ENCODE measurements at places on chromosomes 4 and X.

GRCh38 chr4:141447761-141448160 lies 188.6 kb upstream of the IL15 start:
- no peak for DNase-seq

DNA sequence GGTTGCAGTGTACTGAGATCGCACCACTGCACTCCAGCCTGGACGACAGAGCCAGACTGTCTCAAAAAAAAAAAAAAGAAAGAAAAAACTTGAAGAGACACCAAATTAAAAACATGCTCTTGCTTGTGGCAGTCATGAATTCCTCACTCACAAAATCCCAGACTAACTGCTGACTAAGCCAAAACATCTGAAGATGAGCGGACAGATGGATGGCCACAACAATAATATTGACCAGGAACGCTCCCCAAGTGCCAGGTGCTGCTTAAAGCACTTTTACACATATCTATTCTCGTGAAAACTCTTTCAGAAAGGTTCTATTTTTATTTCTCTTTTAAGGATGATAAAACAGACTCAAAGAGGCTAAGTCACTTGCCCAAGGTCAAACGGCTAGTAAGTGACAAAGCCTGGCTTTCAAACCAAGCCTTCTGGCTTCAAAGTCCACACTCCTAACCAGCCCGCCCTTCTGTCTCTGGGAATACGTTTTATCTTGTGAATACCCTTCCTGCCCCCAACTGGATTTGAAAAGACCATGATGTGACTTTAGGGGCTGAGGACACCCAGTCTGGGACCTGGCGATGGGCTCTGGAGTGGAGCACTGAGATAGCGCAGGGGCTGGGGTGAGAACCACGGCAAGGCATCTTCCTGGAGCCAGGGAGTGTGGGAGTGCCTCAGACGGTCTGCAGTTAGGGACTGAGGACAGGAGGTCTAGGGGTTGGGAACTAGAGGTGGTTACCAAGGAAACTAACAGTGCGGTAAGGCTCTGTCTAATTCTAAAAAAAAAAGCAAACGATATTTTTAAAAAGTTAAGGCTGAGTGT lies 9.5 kb upstream of the CXCR3 start:
- no peak for DNase-seq

GRCh38 chrX:70262952-70263567 lies 3.1 kb upstream of the P2RY4 start:
- no peak for DNase-seq

DNA sequence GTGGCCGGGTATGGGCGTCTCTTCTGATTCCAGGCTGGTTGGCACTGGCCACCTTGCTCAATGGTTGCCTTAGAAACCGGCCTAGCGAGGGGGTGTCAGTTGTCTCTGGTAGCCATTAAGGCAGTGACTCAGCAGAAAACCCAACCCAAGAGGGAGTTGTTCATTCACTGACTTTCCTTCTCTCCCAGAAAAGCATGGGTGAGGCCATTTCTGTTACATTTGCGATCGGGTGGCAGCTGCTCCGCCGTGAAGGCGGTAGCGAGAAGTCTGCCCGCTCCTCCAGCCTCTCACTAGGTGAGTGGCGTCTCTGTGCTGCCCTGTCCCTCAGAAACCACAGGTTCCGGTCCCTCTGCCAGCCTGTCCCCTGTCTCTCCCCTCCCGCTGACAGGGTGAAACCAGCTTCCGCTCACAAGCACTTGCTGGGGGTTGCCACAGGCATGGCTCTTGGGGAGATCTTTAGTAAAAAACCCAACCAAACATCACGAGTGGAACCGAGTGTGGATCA lies 17.4 kb downstream of the IRAK1 start:
- DNase-seq: no peak

DNA sequence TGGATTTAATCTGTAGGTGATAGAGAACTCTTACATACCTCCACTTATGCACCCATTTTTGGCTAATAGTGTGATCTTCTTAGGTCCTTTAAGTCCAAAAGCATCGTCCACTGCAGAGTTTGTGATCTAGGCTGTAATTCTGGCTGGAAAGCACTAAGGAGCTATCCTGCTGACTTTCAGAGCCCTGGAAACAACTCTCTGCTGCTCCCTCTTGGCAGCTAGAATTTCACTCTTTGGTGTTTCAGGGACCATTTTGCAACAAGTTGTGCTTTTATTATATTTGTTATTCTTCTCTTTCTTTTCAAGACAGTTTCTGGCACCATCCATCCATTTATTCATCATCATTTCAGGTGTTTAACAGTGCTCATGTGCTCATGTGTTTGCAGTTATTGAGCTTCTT lies 130.0 kb downstream of the RBM46 start:
- DNase-seq: no peak

GRCh38 chr4:69377562-69377961 lies 97.3 kb downstream of the UGT2B28 start:
- DNase-seq: no peak

GRCh38 chrX:47278691-47279090 lies 45.9 kb downstream of the USP11 start:
- no peak for DNase-seq

DNA sequence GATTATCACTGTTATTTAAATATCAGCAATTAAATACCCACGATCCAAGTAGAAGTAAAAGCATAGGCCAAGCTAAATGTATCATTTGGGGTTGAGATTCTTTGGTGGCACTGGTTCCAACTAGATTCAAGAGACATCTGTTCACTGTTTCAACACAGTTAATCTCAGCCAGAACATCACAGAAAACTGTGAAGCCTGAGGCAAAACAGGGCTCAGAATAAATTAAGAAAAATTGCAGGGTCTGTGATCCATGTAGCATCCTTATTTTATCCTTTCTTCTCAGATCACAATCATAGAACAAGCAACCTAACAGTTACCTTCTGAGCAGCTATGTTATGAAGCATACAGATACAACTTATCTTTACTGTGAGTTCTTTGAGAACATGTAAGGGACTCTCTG lies 23.7 kb downstream of the YTHDC1 start:
- no peak for DNase-seq

DNA sequence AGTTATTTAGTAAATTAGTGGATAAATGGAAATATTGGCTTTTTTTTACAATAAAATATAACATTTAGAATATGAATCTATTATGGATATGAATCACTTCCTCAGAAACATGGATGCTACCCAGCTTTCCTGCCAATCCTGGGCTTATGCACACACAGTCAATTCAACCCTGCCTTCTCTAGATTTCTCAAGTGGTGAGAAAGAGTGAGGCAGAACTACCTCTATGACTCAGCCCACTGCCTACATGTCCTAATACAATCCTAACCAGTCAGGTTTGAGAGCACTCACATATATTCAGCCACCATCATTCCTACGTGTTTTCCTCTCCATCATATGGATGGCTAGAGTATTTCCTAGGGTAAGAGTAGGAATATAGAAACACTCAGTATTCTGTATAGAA lies 91.1 kb upstream of the ANKRD50 start:
- DNase-seq: no peak

GRCh38 chr4:20178902-20179576 lies 72.7 kb upstream of the SLIT2 start:
- DNase-seq: no peak

GRCh38 chr4:173343832-173344397 lies 9.8 kb upstream of the HMGB2 start:
- DNase-seq: no peak

- DNase-seq: no peak
These were observed 240.2 kb upstream of the GRIA3 start for GRCh38 chrX:122943918-122944317.

GRCh38 chr4:133972586-133972985 lies 229.0 kb downstream of the PABPC4L start:
- DNase-seq: no peak

DNA sequence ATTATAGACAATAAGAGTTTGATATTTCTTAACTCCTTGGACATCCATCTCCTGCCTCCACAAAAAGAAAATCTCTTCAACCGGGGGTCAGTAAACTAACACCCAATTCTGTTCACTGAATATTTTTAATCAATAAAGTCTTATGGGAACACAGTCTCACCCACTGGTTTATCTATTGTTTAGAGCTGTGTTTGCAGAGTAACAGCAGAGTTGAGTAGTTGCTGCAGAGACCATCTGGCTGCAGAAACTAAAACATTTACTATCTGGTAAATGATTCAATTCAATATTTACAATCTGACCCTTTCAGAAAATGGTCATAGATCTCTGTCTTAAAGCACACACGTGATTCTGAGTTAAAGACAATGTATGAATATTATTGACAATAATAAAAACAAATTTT lies 94.0 kb downstream of the TMA16 start:
- DNase-seq: no peak

- DNase-seq: no peak
These were observed 314.5 kb downstream of the CAMK2D start for GRCh38 chr4:113447061-113447460.

DNA sequence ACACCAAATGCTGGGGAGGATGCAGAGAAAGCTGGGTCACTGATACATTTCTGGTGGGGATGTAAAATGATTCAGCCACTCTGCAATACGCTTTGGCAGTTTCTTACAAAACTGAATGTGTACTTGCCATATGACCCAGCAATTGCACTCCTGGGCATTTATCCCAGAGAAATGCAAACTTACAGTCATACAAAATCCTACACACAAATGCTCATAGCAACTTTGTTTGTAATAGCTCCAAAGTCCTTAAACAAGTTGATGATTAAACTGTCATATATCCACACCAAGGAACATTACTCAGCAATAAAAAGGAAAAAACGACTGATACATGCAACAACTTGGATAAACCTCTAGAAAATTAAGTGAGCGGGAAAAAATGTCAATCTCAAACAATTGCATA lies 12.3 kb downstream of the MID1 start:
- DNase-seq: no peak

DNA sequence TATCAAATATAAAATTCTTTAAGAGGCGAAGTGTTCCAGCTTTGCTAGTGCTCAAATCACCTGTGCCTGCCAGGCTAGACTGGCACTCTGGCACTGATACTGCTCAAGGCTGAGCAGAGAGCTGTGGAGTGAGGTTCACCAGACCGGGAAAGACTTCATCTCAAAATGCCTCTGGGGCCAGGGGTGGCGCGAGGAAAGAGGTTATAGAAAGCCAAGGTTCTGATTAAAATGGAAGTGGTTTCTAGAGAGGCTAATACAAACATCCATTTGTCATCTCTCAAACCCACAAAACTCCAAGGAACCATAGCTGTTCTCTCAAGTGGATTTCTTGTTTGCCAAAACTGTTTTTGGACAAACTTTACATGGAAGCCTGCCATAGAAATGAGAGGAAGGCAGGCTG lies 41.5 kb downstream of the F11 start:
- DNase-seq: no peak

DNA sequence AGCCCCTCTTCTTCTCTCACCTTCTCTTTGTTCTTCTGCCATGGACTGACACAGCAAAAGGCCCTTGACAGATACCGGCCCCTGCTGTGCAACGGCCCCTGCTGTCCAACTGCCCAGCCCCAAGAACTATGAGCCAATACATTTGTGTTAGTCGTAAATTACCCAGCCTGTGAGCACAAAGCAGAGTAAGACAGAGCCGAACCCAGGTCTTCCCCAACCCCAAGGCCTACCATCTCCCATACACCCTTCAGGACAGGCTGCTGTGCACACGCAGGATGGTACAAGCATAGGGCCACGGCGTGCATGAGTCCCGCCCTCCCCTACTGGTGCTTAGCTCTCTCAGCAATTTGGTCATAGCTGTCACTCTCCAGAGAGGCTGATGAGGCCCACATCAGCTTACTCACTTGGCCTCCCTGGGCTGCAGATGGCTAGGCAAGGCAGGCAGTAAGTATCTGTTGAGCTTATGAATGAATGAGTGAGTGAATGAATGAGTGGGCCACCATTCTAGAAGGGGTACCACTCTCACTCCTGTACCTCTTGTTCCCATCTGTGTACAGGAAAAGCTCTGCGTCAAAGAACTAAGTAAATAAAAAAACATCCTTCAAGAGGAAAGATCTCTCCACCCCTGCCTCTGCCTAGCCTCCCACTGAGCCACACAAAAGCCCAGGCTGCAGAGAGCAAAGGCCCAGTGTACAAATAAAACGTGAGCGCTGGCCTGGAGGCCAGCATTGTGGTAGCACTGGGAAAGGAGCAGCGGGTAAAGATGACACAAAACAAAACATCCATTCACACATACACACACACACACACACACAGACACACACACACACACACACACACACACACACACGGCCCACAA lies 13.9 kb downstream of the WDR1 start:
- no peak for DNase-seq

GRCh38 chrX:151801980-151802379 lies 67.4 kb downstream of the CNGA2 start:
- no peak for DNase-seq

DNA sequence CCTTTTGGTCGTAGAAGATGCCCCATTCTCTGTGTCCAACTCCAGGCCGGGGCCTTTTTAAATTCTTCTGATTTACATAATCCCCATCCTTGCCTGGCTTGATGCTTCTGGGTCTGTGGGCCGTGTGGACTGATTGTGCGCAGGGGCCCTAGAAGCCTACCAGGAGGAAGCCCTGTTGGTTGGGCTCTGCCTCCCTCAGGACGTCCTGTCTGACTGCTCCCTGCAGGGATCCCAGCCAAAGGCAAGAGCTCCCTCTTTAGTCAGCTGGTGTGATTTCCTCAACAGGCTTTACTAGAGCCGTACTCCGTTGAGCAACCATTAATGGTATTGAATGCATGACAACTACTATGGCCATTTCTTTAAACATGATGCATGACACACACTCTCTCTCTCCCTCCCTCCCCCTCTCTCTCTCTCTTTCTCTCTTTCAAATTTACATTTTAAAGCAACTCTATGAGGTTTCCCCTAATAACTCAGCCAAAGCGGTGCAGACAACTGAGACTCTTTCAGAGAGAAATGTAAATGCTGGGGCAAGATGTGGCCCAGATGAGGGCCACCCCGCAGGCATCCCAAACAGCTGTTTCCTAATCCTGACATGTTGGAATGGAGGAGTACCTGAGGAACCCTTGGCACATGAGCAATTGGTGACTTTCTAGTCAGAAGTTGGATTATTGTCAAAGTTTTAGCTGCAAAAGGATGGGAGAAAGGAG lies 117.3 kb downstream of the DRD5 start:
- no peak for DNase-seq

GRCh38 chr4:164446516-164446915 lies 307.4 kb upstream of the SMIM31 start:
- no peak for DNase-seq

- no peak for DNase-seq
These were observed 49.1 kb downstream of the ABCG2 start for GRCh38 chr4:88109123-88109881.

GRCh38 chr4:139337612-139338011 lies 35.3 kb upstream of the NDUFC1 start:
- no peak for DNase-seq

GRCh38 chr4:77714514-77714913 lies 104.7 kb downstream of the CNOT6L start:
- DNase-seq: no peak

GRCh38 chr4:47104986-47105385 lies 73.6 kb downstream of the GABRB1 start:
- DNase-seq: no peak

Data from stimulated activated CD8-positive, alpha-beta memory T cell treated with anti-CD3 and anti-CD28 coated beads, Interleukin-4, amount 100 ng/mL, for 4 hours (primary cell).